ENCODE measurements at places on chromosomes 5 and 9.

DNA sequence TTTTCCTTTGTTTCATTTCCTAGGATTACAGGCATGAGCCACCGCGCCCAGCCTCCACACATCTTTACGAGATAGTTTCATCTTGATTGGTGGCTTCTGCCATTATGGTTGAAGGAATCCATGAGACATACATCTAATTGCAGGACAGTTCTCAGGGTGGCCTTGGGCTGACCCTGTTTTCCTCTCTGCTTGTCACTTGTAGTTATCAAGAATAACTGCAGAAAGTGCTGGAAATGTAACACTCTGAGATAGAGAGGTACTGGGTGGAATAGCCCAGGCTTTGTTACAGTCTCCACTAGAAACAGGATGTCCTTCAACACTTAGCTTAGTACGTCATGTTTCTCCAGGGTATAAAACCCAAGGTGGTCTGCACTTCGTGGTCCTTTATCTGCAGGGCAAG lies 10.7 kb downstream of the UGT3A2 start:
- no peak for DNase-seq

GRCh38 chr5:57221049-57221568 lies 47.2 kb downstream of the GPBP1 start:
- DNase-seq, result no peak

- DNase-seq, result no peak
These were observed 416.5 kb downstream of the KDM4C start for GRCh38 chr9:7174301-7174700.

GRCh38 chr9:84303061-84303460 lies 37.5 kb downstream of the SLC28A3 start:
- DNase-seq, result no peak

- no peak for DNase-seq
These were observed 111.3 kb downstream of the OLFM1 start for GRCh38 chr9:135198586-135199285.

All from upper lobe of right lung (tissue), 1 donor.